ENCODE measurements at places on chromosomes 3 and 15.

DNA sequence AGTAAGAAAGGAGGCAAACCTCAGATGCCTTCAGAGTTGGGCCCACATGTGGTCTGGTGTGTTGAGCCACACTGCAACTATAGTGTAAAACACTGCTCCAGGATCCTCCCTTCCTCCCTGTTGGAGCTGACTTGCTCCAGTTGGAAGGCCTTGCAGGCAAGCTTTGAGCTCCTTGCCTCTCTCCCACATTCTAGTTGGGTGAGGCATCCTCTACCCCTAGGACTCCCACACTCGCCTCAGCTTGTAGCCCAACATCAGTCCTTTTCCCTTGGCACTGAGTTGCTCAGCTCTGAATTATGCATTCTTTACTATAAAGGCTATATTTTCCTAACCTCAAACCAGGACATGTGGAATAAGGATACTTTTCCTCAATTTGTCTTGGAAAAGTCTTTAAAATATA, 143.9 kb downstream of the NECTIN3 start:
- no peak for DNase-seq

DNA sequence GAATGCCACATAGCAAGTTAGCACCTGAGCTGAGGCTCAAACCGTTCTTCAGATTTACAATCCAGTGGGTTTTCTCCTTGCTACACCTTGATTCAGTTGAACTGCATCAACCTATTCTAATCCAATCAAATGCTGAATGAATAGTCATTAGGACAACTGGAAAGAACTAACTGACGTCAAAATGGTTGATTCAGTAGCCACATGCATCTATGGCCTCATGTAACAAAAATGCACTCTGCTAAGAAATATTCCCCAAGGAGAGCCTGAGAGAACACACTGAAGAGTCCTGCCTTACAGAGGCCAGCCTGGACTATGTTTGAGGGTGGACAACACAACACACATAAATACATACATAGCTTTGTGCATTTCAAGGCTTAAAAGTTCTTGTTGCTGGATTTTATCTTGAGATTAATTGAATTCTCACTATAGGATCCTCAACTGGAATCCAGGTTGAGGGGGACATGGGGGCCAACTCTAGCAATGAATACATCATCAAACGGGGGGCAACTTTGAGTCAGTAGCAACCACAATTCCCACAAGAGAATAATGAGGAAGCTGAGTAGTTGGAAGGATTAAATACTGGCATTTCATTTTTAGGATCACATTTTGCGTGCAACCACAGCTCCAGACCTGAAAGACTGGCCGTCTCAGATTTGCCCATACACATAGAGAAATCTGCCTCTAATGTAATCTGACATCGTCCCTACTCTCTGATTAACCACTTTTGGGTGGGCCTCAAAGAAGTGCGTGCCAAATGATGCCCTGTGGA, 280.2 kb upstream of the ICE2 start:
- no peak for DNase-seq

DNA sequence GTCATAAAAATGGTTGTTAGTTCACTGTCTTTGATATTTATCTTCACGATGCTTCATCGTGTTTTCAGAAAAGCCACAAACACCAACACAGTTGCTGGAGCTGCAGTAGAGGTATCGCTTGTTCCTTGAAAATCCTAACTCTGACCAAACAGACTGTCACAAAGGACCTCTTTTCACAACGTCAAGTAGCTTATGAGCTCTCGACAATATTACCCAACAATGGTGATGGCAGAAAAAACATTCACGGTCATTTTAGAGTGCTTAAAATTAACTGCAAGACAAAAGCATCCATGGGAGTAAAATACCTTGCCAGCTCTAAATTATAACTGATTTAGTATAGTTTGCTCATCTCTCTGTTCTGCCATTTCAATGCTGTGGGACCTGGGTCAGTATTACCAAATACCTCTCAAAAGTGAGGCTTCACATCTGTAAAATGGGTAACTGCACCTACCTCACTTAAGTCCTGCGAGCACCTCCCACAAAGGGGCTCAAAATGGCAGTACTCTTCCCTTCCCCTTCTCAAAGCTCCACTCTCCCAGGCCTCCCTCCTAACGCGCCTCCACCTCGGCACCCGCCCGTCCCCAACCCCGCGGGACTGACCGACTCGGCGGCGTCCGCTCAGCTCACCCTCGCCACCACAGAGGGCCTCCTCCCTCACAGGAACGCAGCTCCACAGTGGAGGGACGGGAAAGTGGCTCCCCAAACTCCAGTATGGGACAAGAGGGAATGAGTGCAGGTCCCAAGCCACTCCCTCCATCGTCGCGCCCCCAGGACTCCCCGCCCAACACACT, 546 bp downstream of the TRIM59 start:
- DNase-seq, result peak; percentile 55

- DNase-seq, result no peak
Observed at GRCh38 chr3:172391592-172392302, 56.5 kb downstream of the GHSR start.

DNA sequence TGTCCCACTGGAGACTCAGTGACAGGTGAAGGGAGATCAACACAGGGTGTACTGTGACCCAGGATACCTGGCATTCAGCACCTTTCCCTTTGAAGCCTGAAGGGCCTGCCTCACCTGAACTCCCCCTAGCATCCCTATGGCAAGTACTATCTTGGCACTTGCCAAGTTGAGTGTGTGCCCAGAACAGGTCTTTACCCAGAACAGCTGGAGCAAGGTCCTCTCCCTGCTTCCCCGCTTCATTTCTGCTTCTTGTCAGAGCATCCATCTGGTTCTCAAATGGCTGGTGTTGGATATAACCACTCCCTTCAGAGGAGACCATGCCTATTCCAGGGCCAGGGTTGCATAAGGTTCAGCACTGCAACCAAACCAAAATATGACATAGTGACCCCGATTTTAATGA, 73.0 kb downstream of the FAM43A start:
- no peak for DNase-seq
